ENCODE measurements at places on chromosomes 2 and 18.

GRCh38 chr2:27185331-27186026, 26.4 kb upstream of the ATRAID start:
- peak; percentile 25 for DNase-seq

- DNase-seq: no peak
Observed at GRCh38 chr2:120221616-120222015, 1.6 kb downstream of the TMEM185B start.

DNA sequence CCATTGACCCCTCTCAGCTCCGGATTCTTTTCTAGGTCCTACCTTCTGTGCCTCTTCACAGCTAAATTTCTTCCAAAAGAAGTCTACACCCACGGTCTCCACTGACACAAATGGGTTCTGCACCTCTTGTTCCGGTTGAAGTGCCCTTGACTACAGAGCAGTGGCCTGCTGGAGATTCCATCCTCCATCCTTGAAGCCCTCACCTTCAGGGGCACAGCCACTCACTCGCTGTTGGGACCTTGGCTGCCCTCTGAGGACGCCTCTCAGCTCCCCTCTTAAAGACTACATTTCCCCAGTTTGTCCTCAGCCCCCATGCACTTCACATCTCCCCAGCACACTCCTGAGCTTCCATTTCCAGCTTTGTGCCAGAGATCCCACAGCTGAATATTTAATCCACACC, 226.3 kb downstream of the ATAD2B start:
- DNase-seq: no peak

DNA sequence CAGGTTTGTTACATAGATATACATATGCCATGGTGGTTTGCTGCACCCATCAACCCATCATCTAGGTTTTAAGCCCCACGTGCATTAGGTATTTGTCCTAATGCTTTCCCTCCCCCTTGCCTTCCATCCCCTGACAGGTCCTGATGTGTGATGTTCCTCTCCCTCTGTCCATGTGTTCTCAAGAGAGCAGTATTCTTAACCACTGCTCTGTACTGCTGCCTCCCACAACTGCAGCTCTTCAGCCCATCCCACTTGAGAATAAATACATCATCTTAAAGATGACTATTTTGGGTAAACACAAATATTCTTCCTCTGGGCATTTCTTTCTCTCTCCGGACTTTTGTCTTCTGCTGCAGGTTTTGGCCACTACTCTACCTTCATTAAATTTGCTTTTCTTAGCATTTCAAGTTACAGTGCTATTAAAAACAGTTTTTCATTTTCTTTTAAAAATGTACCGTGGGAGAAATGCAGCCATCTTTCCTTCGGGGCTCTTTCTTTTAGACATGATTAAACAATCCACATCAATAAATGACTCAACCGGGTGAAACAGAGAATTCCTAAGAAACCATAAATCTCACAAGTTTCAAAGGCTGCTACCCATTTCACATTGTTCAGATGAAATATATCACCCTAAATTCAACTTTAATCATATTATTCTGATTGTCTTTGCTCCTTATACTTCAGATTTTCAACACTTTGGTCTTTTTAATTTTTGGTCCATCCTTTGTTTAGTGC, 323.4 kb downstream of the GALNT13 start:
- no peak for DNase-seq

DNA sequence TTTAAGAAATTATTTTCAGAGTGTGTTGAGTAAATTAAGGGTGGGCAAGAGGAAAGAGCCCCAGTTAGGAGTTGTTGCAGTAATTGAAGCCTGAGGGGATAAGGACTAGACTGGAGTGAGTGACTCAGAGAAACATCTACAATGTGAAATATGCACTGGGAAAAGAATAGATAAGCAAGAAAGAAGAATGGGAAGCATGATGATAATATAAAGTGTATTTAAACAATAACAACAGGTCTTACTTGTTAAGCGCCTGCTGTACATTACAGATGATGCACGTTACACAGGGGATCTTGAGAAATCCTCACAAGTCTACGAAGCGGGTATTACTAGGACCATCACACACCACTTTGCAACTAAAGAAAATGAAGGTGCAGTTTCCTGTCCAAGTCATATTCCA, 73.6 kb upstream of the STK17B start:
- DNase-seq: no peak

DNA sequence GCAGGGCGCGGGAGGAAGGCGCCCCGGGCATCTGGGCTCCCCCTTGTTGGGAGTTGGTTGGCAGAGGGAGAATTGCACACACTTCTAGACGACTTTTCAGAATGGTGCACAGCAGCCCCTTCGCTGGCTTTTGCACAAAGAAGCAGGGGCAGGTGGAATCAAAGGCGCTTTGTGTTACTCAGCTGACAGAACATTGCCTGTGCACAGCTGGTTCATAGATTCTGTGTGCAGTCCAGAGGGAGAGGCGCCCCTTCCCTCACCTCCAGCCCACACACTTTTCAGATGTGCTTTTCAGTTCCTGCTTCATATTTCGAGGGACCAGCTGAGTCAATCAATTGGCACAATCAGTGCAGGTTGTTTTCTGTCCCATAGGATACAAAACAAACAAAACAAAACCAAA, 348.4 kb upstream of the RAB12 start:
- DNase-seq: peak; percentile 8

DNA sequence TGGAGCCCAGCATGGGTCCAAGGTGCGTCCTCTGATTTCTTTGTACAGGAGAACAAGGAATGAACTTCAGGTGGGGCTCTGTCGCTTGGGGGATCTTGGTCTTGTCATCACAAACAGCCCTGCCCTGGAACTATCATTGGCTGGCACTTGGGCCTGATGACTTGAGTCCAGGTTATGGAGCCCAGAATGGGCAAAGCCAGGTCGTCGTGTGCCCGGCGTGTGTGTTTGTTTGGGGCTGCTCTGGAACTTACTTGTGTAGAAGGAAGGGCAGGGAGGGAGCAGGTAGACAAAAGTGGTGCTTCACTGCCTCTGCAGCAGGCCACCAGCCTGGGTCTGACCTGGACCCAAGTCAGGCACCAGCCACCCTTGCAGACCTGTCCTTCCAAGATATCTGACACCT, 306.3 kb upstream of the HS6ST1 start:
- DNase-seq: no peak

DNA sequence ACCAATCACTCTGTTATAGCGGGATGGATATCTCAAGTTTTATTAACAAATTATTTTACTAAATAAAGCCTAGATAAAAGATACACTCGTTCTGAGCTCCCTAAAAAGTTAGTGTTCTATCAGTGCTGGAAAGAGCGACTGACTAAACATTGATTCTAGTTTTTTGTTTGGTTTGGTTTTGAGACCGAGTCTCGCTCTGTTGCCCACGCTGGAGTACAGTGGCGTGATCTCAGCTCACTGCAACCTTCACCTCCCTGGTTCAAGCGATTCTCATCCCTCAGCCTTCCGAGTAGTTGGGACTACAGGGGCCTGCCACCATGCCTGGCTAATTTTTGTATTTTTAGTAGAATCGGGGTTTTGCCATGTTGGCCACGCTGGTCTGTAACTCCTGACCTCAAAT, 73.8 kb upstream of the CDCA7 start:
- no peak for DNase-seq

- peak; percentile 19 for DNase-seq
Observed at GRCh38 chr18:14971461-14972185, 223.7 kb downstream of the ANKRD30B start.

- no peak for DNase-seq
Observed at GRCh38 chr2:9692456-9693195, 61.8 kb upstream of the YWHAQ start.

GRCh38 chr18:26004832-26005231, 85.6 kb downstream of the SS18 start:
- DNase-seq: no peak
